ENCODE measurements at places on chromosomes 1 and 21.

DNA sequence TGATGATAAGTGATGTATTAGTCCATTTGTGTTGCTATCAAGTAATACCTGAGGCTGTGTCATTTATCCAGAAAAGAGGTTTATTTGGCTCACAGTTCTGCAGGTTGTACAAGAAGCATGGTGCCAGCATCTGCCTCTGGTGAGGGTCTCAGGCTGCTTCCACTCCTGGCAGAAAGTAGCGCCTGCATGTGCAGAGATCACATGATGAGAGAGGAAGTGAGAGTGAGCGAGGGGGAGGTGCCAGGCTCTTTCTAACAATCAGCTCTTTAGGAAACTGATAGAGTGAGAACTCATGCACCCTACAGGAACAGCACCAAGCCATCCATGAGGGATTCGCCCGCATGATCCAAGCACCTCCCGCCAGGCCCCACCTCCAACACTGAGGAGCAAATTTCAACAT lies 2.2 kb upstream of the FHAD1 start:
- no peak for DNase-seq

- peak; percentile 27 for DNase-seq
These were observed 61.2 kb upstream of the TENT5C start for GRCh38 chr1:117544509-117545109.

- DNase-seq = no peak
These were observed 282 bp upstream of the ECE1 start for GRCh38 chr1:21290546-21290944.

- peak; percentile 37 for DNase-seq
These were observed 2.6 kb downstream of the TNFRSF18 start for GRCh38 chr1:1203561-1204424.

GRCh38 chr1:17849216-17849615 lies 94.1 kb downstream of the ACTL8 start:
- DNase-seq = no peak

DNA sequence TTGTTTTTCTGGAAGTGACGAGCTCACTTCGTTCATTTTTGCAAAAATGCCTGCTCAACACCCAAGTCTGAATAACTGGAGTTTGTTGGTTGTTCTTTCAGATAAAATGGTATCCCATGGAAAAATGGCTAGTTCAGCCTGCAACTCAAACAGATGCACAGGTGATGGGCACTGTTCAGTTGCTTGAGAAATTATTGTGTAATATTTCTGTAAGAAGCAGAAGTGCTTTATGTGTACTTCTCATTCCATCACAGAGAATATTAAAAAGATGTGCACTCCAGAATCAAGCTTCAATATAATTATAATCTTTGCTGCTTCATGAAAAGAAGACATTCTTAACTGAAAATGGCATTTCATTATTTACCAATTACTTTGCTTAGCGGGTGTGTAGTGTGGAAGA lies 9.1 kb downstream of the SYT2 start:
- DNase-seq = no peak

GRCh38 chr1:203381151-203381751 lies 30.3 kb upstream of the FMOD start:
- DNase-seq = no peak

GRCh38 chr1:189637041-189637440 lies 840.6 kb downstream of the BRINP3 start:
- no peak for DNase-seq

DNA sequence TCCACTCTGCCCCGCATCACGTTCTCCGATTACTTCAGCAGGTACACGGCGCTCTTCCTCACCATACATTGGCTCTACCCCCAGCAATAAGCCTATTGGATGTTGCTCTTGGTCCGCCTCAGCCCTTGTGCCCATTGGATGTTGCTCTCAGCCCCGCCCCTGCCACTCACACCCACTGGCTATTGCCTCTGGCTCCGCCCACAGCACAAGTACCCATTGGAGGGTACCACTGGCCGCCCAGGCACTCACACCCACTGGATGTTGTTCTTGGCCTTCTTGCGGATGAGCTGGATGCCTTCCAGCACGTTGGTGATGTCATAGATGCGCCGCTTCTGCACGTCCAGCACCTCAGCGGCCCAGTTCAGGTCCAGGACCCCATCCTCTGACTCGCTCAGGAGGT lies 9.4 kb downstream of the E2F2 start:
- DNase-seq = no peak

GRCh38 chr1:181541947-181542346 lies 58.6 kb downstream of the CACNA1E start:
- no peak for DNase-seq

DNA sequence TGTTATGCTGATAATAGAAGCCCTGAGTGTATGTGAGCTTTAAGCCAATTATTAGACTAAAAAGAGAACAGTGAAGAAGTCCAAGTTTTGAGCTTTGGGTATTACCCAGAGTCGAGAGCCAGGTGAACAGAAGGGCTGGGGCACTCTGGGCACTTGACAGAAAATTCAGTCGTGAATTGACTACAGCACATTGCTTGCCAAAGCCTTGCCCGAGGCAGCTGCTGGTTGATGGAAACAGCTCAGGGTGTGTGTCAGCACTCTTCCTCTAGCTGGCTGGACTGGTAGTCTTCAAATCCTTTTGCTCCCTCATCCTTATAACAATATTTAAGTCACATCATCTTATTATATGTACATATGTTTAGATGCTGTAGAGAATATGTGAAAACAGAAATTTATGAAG lies 21.3 kb downstream of the PDE4B start:
- peak; percentile 81 for DNase-seq

- DNase-seq = no peak
These were observed 13.9 kb downstream of the CRYBG2 start for GRCh38 chr1:26340047-26340481.

- no peak for DNase-seq
These were observed 8.0 kb downstream of the NDUFS5 start for GRCh38 chr1:39034114-39034654.

GRCh38 chr1:38826262-38826661 lies 33.3 kb downstream of the RRAGC start:
- DNase-seq = no peak

GRCh38 chr1:22665752-22666151 lies 12.7 kb downstream of the C1QB start:
- peak; percentile 27 for DNase-seq

DNA sequence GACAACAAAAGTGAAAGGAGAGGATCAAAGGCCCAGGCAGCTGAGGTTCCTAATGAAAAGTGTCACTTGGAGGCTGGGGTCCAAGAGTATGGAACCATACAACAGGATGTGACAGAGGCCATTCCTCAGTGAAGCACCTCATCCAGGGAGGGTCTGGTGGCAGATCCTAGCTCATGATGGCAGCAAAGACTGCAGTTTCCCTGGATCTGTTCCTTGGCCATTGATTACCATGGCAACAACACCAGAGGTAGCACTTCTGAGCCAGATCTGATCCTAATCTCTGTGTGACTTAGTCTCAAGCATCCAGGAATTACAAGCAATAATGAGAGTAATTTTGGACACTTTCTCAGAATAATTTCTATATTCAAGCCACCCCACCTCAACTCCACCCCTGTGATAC lies 12.9 kb downstream of the FAM177B start:
- DNase-seq = peak; percentile 32

DNA sequence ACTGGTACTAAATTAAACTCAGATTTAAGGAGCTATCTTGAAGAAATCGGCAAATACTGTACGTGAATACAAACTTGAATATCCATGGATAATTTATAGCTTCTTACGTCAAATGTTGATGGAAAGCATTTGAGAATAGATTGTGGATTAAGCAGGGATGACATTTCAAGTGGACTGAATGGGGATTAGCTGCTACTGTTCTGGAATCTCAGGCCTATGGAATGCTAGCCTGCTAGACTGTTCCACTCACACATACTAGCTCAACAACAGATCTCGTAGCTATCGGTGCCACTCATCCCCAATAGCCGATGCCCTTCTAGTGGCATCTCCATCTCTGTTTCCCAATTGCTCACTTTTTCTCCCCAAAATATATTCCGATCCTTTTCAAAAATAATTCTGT lies 62.0 kb upstream of the USP25 start:
- DNase-seq = peak; percentile 51

- DNase-seq = no peak
These were observed 110.4 kb downstream of the PPIAL4G start for GRCh38 chr1:148372731-148373130.

DNA sequence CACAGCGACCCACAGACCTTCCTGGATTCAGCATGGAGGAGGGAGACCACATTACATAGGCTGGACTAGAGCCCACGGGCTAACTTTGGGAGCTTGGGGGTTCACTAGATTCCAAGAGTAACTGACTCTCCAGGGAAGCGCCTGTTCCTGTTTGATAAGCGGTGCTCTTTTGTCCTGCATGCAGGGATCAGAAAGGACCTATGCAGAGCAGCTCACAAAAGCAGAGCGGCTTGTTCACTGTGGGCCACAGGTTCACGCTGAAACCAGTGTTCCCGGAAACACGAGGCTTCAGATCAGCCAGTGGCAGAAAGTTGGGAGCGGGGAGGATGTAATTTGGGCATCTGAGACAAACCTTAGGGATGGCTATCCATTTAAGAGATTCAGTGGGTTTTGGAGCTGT lies 403.9 kb downstream of the PCP4 start:
- DNase-seq = no peak

- DNase-seq = peak; percentile 91
These were observed 6.2 kb downstream of the E2F2 start for GRCh38 chr1:23524716-23525401.

- DNase-seq = no peak
These were observed 633.7 kb upstream of the USP24 start for GRCh38 chr1:55848906-55849305.

DNA sequence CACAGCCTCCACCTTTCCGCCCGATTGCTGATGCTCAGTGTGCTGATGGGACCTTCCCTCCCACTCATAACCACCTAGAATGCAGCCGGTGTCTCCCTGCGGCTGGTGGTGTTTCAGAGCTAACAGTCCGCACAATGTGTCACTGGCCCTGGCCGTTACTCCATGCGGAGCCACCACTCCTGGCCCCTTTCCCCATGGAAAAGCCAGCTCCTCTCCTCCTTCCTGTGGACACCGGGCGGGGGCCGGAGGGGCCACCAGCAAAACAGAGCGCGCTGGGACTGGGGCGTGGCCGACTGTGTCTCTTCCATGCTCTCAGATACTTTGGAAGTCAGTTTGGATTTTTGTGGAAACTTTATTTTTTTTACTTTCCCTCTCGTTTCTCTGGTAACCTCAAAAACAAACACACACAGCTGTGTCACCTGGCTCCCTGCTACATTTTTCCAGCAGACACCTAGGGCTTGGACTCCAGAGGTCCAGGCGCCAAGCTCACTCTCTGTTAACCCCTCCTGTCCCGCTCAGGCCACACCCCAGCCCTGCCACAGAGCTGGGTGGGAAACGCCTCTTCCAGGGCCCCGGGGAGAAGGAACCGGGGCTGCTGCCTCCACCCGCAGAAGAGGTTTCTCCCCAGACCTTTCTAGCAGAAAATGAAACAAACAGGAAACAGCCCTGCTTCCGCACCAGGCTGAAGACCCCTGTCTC lies 32.5 kb upstream of the COL6A2 start:
- peak; percentile 32 for DNase-seq

- DNase-seq = no peak
These were observed 54.1 kb upstream of the TRIM67 start for GRCh38 chr1:231107600-231108326.

DNA sequence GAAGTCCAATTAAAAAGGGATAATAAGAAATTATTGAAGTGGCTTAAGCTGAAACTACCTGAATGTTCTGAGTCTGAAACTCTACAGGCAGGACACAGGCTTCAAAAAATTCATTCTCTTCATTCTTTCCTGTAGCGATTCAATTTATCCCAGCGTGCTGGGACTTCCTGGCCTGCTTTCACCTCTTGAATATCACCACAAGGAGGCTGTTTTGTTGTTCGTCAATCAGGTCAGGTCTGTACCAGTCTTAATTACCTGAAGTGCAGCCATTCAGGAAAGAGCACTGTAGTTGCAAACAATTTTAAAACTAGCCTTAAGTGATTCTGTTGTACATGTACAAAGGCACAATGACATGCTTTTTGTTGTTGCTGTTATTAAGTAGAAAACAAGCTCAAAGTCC lies 38.4 kb downstream of the FYB2 start:
- no peak for DNase-seq

- no peak for DNase-seq
These were observed 42.5 kb downstream of the TMED5 start for GRCh38 chr1:93137604-93138292.

GRCh38 chr1:37697090-37697489 lies 4.8 kb downstream of the CDCA8 start:
- no peak for DNase-seq

GRCh38 chr1:204576422-204576821 lies 60.2 kb downstream of the MDM4 start:
- no peak for DNase-seq

- no peak for DNase-seq
These were observed 25.0 kb downstream of the TATDN3 start for GRCh38 chr1:212816567-212817278.

DNA sequence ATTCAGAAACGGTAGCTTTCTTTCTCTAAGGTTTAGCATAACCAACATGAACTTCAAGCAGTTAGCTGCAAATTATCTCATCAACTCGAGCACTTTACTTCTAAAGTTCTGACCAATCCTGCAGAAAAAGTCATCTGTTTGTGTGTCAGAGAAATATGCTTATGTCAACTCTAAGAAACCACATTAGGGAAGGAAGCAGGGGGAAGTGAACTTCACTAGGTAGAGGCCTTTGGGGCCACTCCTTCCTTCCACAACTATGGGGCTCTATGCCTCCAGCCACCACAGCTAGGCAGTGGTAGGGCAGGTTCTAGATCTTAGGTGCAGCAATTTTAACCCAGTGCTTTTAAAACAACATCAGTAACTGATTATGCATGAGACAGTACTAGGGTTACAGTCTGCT lies 375.9 kb downstream of the DSCAM start:
- DNase-seq = no peak

DNA sequence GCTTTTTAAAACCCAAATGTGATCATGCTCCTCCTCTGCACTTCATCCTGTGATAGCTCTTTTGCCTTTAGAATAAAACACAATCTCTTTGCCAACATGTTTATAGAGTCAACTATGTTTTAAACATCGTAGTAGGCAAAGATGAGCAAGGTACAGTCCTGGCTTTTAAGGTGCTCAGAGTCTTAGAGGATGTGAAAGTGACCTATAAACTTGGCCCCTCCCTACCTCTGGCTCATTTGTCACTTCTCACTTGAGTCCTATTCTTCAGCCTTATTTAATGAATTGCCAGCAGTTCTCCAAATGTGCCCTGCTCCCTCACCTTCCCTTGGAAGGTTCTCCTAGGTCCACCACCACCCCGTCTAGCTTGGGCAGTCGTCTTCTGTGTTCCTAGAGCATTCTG lies 617.0 kb upstream of the NR5A2 start:
- no peak for DNase-seq

DNA sequence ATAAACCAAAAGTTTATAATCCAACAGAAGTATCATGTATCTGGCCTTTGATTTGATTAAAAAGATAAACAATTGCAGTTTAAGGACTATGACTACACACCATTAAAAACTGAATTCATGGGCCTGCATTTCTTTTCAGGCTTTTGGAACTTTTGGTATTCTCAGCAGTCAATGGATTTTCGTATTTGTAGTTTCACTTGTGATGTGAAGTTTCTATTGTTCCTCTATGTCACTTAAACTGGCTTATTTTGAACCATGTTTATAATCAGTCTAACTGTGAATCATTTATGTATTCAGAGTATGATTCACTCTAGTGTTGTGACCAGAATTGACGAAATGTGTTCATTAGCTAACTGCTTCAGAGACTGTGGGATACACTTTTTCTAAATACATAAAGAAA lies 132.9 kb downstream of the COQ8A start:
- DNase-seq = no peak

GRCh38 chr21:17427157-17427556 lies 85.7 kb upstream of the CXADR start:
- DNase-seq = no peak

Measured in NCI-H524 (cell line).